ENCODE measurements at places on chromosomes 1 and 21. TPM values are rescaled to one million over a fixed set of nuclear protein-coding genes. Genes with fewer than 3 reads are reported as not detected.

The FAM76A gene
- 15.1 TPM for total RNA-seq

The IL12RB2 gene
- total RNA-seq, result not detected

The HMCN1 gene
- total RNA-seq, result 81.6 TPM

The CNKSR1 gene
- total RNA-seq, result 0.80 TPM

The C4BPB gene
- total RNA-seq, result not detected

The CELA3A gene
- total RNA-seq, result not detected

The USH2A gene
- not detected for total RNA-seq

The OR2L8 gene
- not detected for total RNA-seq

The S100A3 gene
- total RNA-seq, result 6.5 TPM

The FCGR3A gene
- total RNA-seq, result not detected

The FOXD3 gene
- total RNA-seq, result not detected

The LRRC38 gene
- total RNA-seq, result not detected

The HTR6 gene
- total RNA-seq, result not detected
